ENCODE measurements at places on chromosomes 6 and 20.

DNA sequence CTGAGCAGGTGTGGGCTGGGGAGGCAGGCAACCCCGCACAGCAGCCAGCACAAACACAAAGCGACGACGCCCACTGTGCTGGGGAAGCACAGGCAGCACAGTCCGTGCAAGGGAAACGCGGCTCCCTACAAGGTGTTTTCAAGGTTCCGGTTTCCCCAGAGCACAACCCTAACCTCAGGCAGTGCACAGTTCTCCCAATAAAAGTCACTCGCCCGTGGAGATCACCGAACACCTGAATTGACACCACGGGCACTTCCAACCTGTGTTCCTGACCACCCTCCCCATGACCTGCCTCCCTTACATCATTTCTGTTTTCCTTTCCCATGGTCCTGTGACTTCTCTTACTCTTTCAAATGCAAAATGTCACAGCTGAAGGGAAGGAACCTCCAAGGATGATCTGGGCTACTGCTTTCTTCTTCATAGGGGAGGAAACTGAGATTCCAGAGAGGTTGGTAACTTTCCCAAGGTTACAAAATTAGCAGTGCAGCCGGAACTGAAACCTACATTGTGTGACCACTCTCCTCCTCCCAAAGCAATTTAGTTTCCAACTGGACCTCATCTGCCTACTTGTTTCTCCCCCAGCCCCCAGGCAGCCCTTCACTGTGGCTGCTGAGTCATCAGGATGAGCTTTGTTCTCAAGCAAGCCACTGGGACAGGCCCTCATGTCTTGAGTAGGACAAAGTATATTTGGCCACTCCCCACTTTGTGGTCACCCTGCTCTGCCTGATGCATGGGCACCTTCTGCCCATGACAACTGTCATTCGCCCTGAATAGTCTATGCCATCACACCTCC, 125.3 kb downstream of the ATXN1 start:
- peak; percentile 43 for DNase-seq

DNA sequence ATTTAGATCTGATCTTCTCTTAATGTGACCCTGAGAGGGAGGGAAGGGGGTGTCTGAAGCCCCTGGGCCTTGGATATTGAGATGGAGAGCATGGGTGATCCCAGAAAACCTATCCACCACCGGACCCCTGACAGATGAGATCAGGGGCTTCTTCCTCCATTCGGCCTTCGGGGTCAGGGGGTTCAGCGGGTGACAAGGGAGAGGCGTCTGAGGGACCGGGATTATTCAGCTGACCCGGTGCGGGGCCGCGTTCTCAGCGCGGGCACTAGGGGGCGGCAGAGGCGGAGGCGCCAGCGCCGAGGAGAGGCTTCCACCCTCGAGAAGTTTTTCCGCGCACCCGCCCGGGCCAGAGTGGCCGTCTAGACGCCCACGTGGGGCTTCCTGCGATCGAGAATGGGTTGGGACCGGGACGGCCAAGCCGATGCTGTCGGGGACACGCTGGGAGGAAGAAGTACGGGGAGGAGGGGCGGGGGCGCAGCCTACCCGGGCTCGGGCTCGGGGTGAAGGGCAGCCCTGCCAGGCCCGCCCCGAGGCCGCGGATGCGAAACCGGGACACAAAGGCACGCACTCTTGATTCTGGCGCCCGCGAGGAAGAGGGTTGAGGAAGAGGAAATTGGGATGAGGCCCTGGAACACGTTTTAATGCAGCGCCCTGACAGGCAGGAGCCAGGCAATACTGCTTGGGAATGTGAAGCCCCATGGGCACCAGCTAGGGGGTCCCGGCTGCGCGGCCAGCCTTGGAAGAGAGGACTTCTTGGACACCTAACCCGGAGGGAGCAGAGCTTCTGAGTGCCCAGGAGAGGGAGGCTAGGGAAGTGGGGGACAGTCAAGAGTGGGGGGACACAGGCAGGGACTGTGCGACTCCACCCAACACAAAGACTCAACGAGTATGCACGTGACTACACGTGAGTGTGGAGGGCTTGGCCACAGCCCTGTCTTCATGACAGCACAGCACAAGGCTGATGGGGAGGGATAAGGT, 30.6 kb downstream of the COL11A2 start:
- DNase-seq = peak; percentile 91

DNA sequence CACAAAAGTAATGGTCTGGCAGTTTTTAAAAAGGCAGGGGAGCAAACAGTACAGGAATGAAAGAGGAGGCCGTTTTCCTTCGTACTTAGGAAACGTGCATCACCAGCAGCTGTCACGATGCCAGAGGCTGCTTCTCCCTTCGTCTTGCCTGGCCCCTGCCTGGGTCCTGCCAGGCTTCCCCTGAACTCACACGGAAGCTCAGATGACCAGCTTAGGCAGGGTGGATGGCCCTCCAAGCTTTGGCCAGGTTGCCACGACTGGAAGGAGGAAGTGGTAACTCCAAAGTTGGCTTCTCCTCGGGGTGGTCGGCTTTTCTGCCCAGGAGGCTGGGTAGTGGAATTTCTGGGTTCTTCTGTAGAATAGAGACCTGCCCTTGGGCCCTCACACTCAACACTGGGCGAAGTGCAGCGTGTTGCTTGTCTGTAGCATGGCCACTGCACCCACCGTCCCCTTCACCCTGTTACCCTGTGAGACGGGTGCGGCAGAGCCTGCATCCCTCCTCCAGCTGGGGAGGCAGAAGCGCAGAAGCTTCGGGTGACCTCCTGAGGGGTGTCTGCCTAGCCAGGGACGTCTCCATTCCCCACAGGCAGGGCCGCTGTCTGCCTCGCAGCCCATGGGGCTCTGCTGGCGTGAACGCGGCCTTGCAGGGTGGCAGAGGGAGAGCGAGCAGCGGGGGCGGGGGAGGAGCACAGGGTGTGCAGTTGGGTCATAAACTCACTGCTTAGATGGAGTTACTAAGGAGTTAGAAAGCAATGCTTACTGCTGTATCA, 18.4 kb upstream of the RBM38 start:
- no peak for DNase-seq

DNA sequence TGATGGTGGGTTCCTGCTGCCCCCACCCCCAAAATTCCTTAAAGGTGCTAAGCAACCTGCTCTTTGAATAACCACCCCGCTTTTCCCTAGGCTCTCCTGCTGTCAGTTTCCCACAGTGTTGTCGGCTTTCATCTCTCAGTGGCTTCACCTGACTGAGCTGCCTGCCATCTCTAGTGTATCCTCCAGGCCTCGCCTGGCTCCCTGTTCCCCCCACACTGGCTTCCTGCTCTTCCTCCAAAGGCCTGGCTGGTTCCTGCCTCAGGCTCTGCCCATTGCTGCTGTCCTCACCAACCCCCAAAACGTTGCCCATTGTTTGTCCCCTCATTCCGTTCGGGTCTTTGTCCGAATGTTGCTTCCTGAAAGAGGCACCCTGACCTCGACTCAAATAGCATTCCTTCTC, 93.8 kb upstream of the POPDC3 start:
- no peak for DNase-seq

GRCh38 chr6:129994410-129994809, 24.0 kb upstream of the L3MBTL3 start:
- DNase-seq = no peak

GRCh38 chr6:6006428-6007365, at the start of gene NRN1:
NRN1 (minus strand) TSS chr6:6006925; CDS start chr6:6006749, 176 bp downstream.
- no peak for DNase-seq

Measured in hepatic stellate cell (primary cell).